ENCODE measurements at places on chromosomes 5 and 9.
A peak's percentile ranks its signal among the peaks of the same experiment; 100 is the strongest.

- no peak for DNase-seq
Measured at GRCh38 chr9:89006267-89006666, 15.0 kb downstream of the S1PR3 start.

- DNase-seq: no peak
Measured at GRCh38 chr5:111229871-111230810, 6.0 kb downstream of the CAMK4 start.

GRCh38 chr9:96423985-96424336, 5.8 kb upstream of the ZNF367 start:
- DNase-seq: no peak

- no peak for DNase-seq
Measured at GRCh38 chr9:108889649-108890067, 27.6 kb downstream of the ACTL7A start.

GRCh38 chr5:72572236-72572765, 65.1 kb upstream of the ZNF366 start:
- no peak for DNase-seq

DNA sequence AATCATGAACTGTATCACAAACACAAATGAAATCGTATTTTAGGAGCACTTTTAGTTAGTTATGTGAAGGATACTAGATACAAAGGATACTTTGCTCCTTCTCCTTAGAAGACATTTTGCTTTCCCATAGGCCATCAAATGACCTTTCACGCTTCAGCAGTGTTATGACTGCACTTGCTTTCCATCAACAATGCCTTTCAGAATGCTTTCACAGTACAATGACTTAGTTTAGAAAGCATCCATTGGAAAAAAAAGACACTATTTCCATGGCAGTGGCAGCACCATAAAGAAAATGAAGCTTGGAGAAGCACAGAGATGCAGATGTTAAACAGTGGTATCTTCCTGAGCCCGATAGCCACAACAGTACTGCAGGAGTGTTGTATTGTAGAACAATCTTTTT, 203.9 kb downstream of the PCSK1 start:
- DNase-seq: no peak

DNA sequence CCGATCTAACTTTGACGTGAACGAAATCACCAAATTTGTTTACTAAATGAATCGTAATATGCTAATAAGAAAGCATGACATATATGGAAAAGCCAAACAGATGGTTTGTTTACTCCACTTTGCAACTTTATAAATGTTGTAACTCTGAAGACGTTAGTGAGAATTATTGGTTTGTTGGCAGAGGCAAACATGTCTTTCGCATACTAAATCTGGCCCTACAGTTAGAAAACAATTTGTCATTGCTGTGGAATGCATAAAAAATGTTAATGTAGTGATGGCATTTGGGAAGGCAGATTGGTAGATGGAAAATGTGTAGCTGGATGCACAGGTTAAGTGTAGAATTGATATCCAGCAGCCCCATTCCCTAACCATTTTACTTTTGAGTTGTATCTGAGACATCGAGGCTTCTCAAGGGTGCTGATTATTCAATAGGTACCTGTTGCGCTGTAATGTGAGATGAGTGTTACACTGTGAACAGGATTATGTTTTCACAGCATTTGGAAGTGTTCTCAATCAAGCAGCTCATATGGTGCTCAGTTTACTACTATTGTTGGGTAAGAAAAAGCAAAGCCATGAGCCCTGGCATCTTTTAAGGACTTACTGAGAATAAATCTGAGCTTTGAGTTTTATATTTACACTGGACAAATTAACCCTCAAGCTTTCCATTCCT, 444.8 kb downstream of the BNC2 start:
- DNase-seq: no peak

DNA sequence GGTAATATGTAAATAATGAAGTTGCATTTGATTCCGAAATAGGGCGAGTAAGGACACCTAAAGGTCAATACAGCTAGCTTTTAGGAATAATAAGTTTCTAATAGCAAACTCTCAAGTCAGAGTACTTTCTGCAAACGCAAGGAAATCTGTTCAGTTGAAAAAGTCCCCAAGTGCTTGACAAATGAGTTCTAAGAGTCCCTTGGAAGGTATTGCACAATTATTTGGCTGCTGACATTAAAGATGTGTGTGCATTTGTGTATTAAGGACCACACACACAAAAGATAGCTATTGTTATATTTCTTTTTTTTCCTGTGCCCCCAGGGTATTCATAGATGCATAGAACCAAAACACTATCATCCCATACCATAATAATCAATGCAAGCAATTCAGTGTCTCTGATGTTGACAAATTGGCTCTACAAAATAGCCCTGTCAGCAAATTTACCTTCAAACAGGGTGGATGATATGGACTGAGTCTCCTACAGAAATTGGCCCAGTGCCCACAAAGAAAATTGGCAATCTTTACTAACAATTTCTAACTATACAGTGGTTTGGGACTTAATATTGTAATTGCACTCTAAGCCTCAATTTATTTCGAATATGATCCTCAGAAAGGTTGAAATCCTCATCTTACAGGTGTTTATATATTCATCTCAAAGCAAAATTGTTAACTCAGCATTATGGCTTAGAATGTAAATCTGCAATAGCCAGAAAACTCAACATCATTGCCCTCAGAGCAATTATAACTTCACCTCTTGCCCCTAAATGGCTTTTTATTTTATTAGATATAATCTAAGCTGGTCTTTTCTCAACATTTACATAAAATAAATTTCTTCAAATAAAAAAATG, 827.2 kb downstream of the MAT2B start:
- no peak for DNase-seq

- DNase-seq: no peak
Measured at GRCh38 chr9:83431101-83432060, 106.8 kb downstream of the FRMD3 start.

GRCh38 chr5:34474573-34475021, 181.5 kb upstream of the RAI14 start:
- no peak for DNase-seq

DNA sequence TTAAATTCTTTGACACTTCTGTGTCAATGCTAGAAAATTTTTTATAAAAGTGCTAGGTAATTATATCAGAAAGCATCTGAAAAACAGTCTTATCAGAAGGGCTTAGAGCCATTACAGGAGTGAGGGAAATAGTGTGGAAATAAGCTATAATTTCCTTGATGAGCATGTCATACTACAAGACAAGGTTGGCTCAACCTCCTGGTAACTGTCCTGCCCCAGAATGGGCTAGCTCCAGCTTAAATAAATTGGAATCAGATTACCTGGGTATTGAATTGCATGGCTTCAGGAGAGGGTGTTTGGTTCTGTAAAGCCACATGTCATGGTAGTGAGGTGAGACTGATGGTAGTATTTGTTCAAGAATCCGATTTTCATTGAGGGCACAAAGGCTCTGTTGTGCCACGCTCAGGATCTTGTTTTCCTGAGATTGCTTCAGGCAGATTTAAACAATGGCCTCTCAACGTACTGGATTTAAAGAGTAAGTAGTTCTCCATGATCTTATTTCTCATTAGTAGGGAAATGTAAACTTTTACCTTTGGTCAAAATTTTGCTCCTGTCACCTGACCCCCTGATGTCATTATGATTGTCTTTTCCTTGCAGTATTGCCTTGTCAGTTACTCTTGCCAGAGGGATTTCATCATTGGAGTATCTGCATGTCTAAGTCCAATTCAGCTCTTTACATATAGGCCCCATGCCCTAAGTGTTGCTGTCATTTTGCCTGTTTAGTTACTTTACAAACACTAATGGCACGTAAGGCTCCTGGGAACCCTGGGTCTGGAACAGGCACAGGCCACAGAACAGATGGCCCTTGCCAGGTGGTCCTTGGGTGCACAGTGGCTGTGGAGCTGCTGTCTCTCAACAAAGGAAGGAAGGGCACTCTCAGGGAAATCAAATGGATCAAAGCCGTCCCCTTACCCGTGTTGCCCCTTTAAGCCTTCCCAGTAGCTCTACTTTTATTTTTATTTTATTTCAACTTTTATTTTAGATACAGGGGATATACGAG, 21.3 kb downstream of the TRIO start:
- DNase-seq: no peak

DNA sequence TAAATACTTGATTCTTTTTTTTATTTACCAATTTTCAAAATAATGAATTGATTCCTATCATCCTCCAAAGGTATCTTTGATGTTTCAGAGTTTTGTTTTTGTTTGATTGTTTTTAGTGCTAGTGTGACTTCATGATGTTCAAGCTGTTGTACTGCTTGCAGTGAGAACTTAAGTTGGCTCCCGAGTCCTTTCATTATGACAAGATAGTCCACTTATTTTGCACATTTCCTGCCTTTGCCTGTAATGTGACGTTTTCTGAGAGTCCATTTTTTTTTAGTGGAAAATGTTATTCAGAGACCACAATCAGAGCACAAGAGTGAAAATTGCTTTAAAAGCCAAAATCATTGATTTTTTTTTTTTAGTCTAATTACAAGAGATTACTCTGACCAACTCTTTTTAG, 60.1 kb upstream of the FCHO2 start:
- DNase-seq: no peak

- no peak for DNase-seq
Measured at GRCh38 chr5:67206461-67206860, 9.9 kb upstream of the CD180 start.

GRCh38 chr9:135023786-135024405, 63.6 kb upstream of the OLFM1 start:
- DNase-seq: no peak

DNA sequence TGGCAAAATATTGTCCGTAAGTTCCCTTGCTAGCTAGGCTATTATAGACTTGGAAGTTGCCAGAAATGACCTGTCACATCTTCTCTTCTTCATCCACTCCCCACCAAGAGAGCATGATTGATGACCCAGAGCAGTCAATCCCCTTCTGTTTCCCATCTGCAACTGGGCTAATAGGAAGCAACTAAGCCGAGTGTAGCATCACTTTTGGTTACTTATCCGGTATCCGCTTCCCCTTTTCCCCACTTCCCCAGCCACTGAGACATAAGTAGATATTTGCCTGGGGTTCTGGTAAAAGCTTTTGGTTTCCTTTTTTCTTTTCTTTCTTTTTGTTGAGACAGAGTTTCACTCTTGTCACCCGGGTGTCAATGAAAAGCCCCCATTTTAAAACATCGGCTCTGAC, 29.4 kb upstream of the LIFR start:
- DNase-seq: no peak

DNA sequence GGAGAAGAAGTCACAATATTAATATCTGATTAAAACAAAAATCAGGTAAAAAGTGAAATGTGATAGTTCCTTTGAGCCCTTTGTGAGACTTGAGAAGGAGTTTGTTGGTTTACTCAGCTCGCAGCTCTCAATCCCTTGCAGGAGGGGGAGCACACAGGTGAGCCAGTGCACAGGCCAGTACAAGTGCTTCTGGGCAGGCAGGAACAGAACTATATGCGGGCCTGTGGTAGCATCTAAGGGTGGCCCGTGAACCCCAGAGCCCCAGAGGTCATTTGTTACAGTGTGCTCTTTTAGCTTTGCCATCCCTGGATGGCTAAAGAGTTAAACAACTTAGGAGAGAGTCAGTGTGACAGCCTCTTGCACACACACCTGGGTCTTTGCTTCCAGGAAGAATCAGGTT, 215.3 kb upstream of the EDIL3 start:
- no peak for DNase-seq

- no peak for DNase-seq
Measured at GRCh38 chr5:110338341-110339083, 388.0 kb downstream of the TMEM232 start.

DNA sequence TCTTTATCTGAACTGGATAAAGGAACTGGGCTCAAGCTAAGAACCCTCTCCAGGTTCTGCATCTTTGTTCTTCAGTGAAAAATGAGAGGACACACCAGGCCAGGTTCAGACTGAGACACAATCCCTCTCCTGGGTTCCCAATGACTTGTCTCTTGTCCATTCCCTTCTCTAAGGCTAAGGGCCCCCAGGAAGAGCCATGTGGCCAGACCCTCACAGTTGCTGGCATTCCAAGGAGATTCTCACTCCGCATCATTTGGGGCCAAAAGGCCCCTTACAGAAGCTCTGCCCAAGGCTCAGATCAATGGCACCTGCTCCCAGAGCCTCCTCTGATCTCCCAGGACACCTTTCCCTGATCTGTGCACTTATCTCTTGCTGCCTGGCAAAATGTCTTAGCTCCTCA, 4.9 kb downstream of the IL4 start:
- DNase-seq: no peak

- DNase-seq: peak; percentile 66
Measured at GRCh38 chr9:99807276-99807852, 14.3 kb upstream of the NR4A3 start.

GRCh38 chr5:151384106-151384505, 36.7 kb upstream of the SLC36A2 start:
- DNase-seq: no peak

DNA sequence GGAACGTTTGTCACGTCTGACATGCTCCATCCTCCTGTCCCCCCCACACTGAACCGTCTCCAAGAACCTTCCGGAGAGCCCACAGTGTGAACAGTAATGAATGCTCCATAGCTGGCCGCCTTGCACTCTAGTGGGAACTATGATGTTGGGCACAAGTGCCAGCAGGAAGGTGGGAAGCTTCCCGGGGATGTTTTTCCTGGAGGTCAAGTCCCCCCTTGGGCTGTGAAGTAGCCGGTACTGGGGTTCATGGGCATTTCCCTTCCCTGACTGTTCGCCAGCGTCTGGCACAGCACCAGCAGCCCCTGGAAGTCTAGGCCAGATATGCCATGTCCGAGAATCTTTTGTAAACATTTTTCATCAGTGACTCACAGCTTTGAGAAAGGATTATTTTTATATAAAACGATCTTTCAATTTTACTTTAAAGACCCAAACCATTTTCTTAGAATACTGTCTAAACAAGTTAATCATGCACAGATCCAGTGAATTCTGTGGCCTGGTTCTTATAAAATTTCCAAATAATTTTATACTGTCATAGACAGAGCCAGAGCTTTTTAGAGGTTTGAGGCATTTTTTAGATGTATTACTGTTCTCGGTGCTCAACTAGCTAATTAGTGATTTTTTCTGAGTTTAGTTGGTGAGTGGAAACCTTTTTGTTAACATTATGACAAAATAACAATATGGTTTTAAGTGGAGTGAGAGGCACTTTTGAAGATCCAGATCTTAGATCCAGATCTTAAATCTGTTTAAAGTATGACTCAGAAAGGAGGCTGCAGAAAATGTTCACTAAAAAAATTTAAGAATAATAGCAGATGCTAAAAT, 11.6 kb downstream of the ABL1 start:
- DNase-seq: no peak

DNA sequence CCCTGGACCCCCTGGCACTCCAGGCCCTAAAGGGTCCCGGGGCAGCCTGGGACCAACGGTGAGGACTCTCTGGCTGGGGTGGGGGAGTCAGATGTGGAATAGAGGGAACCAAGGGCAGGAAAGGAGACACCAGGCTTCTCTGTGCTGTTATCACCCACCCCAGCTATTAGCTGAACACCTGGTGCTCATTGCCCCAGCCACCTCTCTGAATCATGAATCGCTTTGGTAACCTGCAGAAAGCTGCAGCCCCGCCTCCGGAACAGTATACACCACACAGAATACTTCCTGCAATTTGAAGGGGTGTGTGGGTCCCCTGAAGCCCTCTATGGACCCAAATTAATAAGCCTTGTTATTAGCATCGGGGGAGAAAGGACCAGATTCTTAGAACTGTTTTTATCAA, 40.4 kb upstream of the ORM1 start:
- DNase-seq: no peak
